Cardiac ventricle fibroblast (primary cell): ENCODE measurements at places on chromosomes 16 and 17. TPM values are rescaled to one million over a fixed set of nuclear protein-coding genes. Genes with fewer than 3 reads are reported as not detected.

EVI2A gene
- 7.6 and 7.8 TPM in 2 replicates for total RNA-seq

KRTAP3-2 gene
- total RNA-seq: not detected in 2 replicates

CTRL gene
- 0.62 TPM in 1 of 2 replicates, not detected in the other for total RNA-seq

INCA1 gene
- 0.19 and 0.68 TPM in 2 replicates for total RNA-seq

GSDMA gene
- total RNA-seq: not detected in 2 replicates

ATP5PD gene
- 236 and 284 TPM in 2 replicates for total RNA-seq

CACNG3 gene
- total RNA-seq: not detected in 2 replicates

MT3 gene
- not detected in 2 replicates for total RNA-seq
